ENCODE measurements at places on chromosomes 5 and 9.

- no peak for DNase-seq
Measured at GRCh38 chr5:170418736-170419135, 29.6 kb upstream of the KCNMB1 start.

GRCh38 chr9:117290306-117290840 lies 124.5 kb downstream of the ASTN2 start:
- no peak for DNase-seq

GRCh38 chr9:85213650-85214607 lies 527.8 kb downstream of the AGTPBP1 start:
- no peak for DNase-seq

DNA sequence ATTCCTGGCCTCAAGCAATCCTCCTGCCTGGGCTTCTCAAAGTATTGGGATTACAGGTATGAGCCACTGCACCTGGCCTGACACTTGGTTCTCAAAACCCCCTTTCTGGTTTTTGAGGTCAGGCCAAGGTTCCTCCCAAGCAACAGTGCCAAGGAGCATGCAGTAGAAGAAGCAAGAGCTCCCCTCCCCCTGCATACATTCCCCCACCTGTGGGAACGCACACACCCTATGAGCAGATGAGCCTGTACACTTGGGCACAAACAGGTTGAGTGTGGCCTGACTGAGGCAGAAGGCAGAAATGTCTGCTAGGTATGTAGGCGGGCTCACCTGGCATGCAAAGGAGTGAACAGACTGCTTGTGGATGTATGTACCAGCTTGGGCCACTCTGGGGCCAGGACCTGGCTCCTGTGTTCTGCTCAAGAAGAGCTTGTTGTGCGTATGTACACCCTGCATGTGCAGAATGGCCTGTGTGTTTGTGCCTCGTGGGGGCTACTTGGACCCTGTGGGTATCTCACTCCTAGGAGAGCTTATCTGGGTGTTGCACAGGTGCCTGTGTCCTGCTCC lies 1.7 kb downstream of the GPRIN1 start:
- no peak for DNase-seq

DNA sequence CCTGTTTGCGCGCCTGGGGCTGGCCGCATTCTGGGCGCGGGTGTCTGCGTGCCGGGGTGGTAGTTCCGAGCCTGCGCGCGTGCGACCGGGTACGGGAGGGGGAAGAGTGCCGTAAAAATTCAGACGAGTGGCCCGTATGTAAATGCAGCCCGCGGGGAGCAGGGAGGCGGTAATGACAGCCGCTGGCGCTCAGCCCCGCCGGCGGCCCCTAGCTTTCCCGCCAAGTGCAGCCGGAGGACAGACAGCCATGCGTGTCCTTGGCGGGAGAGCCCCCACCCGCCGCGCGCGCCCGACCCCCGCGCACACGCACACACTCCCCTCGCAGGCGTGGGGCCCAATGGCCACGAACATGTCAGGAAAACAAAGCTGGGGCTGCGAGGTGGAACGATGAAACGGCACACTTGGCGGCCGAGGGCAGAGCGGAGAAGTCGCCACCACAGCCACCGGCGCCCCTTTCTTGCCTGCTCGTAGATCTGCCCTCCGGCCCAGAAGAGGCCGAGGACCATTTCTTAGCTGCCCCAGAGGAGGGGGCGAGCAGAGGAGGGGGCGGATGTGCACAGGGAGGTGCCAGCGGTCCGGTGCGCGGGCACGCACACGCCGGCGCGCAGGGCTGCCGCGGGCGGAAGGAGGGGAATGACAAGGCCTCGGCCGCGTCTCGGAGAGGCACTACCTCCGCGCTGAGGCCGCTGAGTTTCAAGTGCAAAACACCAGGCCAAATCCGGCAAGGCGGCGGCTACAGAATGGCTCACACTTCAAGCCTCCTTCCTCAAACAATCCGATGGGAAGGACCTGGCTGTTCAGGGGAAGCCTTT lies 208.4 kb downstream of the MEF2C start:
- peak; percentile 40 for DNase-seq

GRCh38 chr9:125549465-125549871 lies 157.5 kb downstream of the MAPKAP1 start:
- DNase-seq: peak; percentile 65

- no peak for DNase-seq
Measured at GRCh38 chr5:40521925-40522324, 157.8 kb upstream of the PTGER4 start.

GRCh38 chr5:158763217-158763616 lies 336.5 kb downstream of the EBF1 start:
- DNase-seq: no peak

DNA sequence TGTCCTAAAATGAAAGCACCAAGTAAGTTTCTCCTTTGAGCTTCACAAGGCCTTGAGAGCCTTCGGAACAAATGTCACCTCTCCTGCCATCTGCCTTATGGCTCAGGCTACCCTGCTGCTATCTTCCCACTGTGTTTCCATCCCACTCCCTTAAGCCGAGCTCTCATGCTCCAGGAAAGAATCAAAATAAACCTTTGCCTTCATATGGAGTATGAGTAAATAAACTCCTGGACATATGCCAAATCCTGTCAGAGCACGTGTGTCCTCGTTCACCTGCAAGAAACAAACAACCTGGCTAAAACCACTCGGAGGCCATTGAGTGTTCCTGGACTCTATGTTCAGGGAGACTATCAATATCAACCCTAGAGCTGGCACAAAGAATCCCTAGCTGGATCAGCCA lies 122.3 kb upstream of the CCDC112 start:
- DNase-seq: no peak

DNA sequence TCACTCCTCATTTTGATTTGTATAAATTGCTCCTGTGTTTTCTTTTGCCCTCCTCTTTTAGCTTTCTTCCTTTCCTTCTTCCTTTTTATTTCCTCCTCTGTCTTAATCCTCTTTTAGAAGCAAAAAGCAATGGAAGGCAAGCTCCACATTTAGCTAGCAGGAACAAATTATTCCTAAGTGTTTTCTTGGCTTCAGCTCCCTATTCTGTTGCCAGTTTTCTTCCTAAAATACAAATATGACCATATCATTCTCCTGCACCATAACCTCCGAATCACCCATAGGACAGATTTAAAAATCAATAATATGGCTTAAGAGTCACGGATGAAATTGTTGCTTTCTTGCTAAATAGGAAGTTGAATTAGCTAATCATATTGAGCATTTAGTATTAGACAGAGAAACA lies 49.4 kb downstream of the GRIN3A start:
- no peak for DNase-seq

DNA sequence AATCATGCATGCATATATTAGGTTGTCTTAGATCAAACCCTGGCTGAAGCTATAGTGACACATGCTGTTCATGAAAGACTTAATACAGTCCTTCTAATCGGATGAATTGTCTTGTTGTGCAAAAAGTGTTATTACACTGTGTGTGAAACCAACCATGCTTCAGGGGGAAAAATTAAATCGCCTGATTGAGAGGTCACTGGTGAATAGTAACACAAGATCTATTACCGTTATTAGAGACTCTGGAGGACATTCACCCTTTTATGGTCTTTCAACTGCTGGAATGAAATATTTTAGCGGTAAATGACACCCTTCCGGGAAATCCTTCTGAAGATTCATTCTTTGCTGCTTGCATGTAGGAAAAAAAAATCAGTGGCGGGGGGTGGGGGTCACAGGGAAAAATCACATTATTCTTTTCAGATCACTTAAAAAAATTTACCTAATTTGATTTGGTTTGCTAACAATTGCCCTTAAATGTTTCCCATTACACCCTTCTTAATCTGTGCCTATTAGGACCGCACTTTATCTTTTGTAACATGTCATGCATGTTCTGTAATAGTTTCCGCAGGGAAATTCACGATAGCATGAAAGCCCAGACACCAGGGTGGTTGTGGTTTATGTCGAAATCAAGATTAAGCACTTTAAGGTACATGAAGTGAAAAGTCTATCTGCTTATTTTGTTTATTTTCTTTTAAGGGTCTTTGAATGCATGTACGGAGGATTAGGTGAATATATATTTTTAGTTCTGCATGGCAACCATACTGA lies 120.6 kb downstream of the FOCAD start:
- no peak for DNase-seq

DNA sequence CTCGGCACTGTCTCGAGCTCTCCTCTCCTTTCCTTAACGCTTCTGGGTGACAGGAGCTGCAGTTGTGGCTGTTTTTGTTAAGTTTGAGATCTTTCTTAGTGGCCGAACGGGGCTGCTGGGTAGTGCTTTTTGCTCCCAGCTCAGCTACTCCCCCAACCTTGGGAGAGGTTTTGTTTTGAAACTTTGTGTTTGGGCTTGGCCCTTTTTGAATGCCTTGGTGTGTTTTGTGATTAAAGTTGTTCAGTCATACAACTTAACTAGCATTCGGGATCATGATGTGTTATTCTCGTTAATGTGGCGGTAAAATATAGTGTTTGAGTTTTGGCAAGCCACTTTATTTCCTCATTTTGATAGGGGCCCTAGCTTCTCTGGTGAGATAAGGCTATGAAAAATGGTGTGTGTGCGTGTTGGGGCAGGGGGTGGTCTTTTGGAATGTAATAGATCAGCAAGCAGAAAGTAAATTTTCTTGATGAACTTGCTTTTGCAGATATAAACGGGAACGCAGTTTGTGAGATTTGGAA lies 1.1 kb downstream of the KDM3B start:
- DNase-seq: peak; percentile 53

DNA sequence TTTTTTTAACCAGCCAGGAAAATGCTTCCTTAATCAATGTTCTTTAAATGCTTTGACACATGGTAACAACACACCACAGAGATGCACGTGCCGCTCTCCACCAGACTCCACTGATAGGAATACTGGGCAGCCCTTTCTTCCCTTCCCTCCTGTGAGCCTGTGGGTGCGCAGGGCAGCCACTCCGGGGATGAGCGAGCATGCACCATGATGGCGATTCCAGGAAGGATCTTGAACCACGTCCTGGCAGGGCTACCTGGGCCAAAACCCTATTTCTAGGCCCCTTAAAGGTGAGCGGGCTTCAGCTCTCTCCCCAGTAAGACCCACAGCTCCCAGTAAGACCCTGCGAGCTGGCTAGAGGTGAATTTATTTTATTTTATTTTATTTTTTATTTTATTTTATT lies 128.2 kb downstream of the MVB12B start:
- DNase-seq: no peak

GRCh38 chr9:97545486-97545885 lies 44.0 kb downstream of the TMOD1 start:
- no peak for DNase-seq

All from GM03348 (cell line).